T1000 (cell line): ENCODE measurements at places on chromosomes 12 and 14.

GRCh38 chr14:65026526-65026925 lies 39.8 kb downstream of the FNTB start:
- DNase-seq: no peak

- no peak for DNase-seq
These were observed 15.5 kb upstream of the ENDOU start for GRCh38 chr12:47740606-47741339.

DNA sequence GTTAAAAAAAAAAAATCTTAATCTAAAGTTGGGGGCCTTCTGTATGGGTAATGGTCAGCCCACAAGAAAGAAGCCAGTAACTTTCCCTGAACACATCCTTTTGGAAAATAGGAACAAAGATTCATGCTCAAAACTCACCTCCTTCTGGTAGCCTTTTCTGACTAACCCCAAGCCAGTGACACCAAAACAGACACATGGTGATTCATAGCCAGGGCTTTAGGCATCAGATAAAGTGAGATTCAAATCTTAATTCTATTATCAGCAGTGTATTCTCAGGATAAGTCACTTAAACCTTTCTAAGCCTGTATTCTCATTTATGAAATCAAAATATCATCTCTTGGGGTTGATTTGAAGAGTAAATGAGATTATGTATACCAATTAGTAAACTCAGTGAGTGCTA lies 4.9 kb downstream of the ATP5MC2 start:
- no peak for DNase-seq

DNA sequence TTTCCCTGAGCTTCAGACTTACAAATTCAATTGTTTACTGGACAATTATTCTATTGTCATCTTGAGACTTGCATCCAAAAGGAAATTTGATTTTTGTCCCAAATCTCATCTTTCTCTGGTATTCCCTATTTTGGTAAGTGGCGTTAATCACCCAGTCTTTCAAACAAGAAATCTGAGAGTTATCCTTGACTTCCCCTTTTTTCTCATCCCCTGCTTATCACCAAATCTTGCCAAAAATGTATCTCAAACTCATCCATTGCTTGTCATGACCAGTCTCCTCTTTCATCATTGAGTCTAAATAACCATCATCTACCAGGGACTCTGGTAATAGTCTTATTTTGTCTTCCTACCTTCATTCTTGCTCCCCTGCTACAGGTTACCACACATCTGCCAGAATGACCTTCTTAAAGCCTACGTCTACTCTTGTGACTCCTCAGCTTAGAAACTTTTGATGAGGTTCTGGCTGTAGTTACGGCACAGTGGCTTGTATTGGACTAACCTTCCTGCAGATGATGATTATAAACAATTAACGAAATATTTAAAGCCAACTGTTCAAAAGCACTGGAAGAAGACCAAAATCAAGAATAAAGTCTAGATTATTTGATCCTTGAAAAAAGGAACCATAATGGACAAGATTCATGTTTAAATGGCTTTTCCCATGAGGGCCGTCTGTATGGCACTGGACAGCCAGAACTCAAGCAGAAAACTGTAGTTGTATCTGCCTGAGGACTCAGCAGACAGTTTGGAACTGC lies 9.0 kb upstream of the ANO2 start:
- no peak for DNase-seq

GRCh38 chr14:69226736-69227135 lies 33.2 kb upstream of the GALNT16 start:
- DNase-seq: no peak

DNA sequence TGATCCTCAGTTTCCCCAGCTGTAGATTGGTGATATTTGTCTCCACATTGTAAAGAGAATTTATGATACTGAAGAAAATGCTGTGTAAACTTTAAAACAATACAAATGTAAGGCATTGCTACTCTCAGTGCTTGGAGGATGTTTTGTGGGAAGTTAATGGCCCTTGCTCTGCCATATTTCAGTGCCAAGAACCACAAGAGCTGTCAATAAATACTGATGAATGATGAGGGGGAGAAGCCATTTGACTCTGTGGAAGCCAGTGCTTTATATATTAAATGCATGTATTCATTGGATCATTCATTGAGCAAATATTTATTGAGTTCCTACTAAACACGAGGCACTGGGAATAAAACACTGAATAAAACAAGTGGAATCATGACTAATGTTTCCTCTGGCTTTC lies 30.8 kb downstream of the CACNA1C start:
- DNase-seq: no peak

DNA sequence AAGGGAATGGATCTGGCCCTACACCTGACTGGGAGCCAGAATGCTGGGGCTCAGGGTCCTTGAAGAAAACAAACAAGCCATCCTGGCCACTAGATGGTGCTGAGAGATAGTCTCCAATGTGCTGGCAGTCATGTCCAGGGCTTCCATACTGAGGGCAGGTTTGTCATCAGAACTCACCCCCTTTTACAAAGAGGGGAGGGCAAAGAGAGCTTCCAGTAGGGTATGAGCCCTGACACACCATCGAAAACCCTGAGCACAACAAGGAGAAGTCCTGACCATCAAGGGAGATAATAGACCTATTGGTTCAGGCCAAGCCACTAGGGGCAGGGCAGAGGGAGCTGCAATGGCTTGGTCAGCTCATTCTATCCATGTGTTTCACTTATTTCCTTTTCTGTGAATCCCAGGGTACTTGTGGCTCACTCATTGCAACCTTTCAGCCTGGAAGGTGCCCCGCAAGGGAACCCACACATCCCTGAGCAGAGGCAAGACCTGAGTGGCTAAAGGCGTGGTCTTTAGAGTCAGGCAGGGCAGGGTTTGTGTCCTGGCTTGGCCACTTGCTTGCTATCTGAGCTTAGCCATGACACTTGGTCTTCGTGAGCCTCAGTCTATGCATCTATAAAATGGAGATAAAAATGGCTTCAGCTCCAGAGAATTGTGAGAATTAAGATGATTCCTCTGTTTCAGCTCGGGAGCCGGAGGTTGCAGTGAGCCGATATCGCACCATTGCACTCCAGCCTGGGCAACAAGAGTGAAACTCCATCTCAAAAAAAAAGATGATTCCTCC lies 6.2 kb upstream of the PLEKHH1 start:
- no peak for DNase-seq

DNA sequence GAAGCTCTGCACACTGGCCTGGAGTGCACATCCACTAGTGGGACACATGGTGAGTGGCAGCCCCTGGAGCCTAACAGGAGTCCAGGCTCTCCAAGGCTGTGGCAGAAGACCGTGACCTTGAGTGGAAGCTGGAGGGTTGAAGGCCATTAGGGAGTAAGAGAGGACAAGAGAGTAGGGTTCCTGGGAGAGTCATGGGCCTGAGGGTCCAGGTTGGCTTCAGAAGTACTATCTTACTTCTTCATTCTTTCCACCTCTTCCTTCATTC lies 406 bp downstream of the IL23A start:
- no peak for DNase-seq

- DNase-seq: no peak
These were observed 29.0 kb downstream of the ATF7IP start for GRCh38 chr12:14394317-14395073.

DNA sequence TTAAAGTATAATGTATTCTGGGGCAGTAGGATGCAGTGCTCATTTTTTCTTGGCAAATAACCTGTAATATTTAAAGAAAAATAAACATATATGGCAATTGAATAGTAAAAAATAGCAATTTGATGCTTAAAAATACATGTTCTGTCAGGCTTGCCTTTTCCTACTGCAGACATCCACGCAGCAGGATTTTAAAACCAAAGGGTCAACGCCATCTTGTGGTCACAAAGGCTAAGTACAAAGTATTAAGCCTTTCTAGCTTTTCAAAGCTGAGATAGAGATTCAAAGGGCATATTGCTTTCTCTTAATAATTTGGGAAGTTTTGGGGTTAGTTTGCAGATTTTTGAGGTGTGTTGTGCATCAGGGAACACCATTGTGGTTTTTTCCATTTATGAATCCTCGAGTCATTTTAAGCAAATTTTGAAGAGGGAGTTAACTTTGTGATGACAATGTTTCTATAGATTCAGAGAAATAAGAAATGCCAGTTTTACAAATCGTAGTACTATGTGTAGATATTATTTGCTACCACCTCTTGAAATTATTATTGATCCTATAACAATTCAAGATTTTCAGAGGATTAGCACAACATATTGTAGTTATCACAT lies 4.7 kb upstream of the CCER1 start:
- DNase-seq: no peak

DNA sequence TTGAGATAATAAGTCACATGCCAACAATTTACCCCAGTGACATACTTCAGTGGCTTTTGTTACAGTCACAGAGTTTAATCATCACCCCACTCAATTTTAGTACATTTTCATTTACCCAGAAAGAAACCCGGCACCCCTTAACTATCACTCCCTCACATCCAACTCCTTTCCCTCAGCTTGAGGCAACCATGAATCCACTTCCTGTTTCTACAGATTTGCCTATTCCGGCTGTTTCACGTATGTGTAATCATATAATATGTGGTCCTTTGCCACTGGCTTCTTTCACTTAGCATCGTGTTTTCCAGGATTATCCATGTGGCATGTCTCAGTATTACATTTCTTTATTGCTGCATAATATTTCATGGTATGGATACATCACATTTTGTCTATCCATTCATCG lies 147.5 kb downstream of the CFAP54 start:
- DNase-seq: no peak

- no peak for DNase-seq
These were observed 53.2 kb downstream of the GOLGA5 start for GRCh38 chr14:92847278-92847677.

- no peak for DNase-seq
These were observed 75.7 kb downstream of the PLEKHG7 start for GRCh38 chr12:92778525-92778924.

GRCh38 chr12:95096852-95097251 lies 23.4 kb upstream of the NR2C1 start:
- no peak for DNase-seq

DNA sequence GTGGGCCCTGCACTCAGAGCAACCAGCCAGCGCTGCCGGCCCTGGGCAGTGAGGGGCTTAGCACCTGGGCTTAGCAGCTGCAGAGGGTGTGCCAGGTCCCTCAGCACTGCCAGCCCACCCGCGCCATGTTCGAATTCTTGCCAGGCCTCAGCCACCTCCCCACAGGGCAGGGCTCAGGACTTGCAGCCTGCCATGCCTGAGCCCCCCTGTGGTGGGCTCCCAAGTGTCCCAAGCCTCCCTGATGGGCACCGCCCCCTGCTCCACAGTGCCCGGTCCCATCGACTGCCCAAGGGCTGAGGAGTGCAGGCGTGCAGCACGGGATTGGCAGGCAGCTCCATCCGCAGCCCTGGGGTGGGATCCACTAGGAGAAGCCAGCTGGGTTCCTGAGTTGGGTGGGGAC lies 98.0 kb upstream of the NID2 start:
- DNase-seq: no peak

DNA sequence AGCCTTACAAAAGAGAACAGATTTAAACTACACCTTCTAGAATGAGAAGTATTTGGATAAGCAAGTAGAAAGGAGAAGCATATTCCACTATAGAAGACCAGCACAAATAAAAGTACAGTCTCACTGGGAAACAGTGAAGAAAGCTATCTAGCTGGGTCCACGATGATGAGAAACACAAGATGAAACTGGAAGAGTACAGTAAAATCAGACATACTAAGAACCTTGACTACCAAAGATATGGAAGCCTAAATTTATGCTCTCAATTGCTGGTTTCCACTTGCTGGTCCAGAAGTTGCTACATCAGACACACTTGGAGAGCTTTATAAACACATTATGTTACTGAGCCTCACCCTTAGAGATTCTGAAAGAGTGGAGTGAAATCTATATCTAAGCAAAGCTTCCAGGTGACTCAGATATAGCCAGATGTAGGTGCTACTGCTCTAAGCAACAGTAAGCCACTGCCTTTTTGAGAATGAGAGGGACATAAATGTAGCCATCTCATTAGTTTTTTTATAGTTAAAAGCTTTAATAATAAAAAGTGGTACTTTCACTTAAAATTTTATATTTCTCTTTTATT lies 96.3 kb upstream of the BBS10 start:
- DNase-seq: no peak

DNA sequence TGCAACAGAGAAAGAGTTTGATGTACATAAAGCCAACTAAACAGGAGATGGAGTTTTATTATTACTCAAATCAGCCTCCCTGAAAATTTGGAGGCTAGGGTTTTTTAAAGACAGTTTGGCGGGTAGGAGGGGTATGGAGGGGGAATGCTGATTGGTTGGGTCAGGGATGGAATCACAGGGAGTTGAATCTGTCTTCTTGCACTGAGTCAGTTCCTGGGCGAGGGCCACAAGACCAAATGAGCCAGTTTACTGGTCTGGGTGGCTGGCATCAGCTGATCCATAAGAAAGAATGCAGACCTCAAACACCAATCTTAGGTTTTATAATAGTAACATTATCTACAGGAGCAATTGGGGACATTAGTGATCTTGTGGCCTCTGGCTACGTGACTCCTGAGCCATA lies 64.9 kb downstream of the RIN3 start:
- DNase-seq: no peak

GRCh38 chr12:121392325-121392716 lies 7.6 kb upstream of the RNF34 start:
- DNase-seq: no peak

DNA sequence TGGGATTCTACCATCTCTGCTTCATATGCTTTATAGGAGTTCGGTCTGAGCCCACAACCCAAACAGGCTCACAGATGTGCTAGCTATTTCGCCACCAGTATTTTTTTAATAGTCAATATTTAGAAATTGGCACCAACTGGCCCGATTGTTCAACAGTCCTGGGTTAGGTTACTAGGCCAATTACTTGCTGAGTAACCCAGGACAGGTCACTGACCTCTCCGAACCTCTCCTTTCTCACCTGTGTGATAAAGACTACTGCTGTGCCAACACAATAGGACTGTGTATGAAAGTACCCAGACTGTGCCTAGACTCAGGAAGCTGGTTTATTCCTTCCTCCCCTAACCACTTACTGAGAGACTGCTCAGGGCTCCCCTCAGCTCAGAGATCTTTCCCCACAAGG lies 8.3 kb downstream of the BDKRB2 start:
- DNase-seq: no peak

GRCh38 chr14:64391113-64391725 lies 3.1 kb downstream of the MTHFD1 start:
- DNase-seq: no peak

GRCh38 chr12:49448858-49449257 lies 81.6 kb downstream of the SPATS2 start:
- DNase-seq: no peak
